ENCODE measurements at places on chromosomes 3 and 15.

GRCh38 chr15:66919421-66919820 lies 146.0 kb upstream of the SMAD3 start:
- DNase-seq = no peak

DNA sequence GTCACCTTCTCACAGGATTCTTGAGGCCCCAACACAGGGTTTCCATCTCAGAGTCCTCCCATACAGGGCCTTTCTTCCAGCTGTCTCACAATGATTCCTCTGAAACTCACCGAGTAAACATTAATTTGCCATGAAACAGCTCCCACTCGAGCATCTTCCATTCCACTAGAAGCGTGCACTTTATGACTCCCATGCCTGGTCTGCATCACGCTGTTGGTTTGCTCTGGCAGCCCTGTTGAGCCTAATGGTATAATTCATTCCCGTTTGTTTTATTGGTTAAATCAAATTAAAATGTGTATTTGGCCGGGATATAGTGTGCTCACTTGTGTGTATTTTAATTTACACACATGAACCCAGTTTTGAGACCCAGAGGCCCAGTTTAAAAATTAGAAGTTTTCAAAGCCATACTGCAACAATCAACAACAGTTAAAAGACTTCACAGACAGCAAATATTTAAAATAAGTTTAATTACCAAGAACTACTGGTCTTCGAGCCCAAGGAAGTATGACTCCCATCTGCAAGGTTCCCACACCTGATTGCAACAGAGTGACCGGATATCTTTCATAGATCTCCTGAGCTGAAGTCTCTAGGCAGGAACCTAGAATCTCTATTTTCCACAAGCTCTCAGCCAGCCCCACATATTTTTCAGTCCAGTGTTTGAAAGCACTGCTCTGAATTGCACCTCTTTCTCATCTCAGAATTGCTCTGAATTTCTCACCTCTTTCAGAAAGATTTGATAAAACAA lies 42.3 kb upstream of the GYG1 start:
- no peak for DNase-seq

DNA sequence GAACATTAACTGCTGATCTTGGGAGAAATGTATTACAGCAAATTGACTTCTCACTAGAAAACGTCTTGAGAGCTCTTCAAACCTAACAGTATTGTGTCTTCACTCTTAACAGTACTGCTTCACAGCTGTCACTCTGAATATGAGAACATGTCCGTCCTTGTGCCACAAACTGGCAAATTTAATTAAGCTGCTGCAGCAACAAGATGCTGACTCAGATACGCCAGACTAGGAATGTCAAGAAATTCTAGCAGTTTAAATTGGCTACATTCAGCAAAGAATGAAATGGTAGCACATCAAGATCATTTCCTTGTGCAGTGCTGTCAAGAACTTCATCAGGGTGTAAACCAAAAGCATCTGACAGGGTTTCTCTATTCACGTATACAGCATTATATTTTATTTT lies 7.6 kb downstream of the ICE2 start:
- no peak for DNase-seq

- no peak for DNase-seq
These were observed 393.4 kb upstream of the NR2F2 start for GRCh38 chr15:95937128-95937528.

GRCh38 chr3:141412087-141412935 lies 44.0 kb downstream of the ZBTB38 start:
- DNase-seq = peak; percentile 42

DNA sequence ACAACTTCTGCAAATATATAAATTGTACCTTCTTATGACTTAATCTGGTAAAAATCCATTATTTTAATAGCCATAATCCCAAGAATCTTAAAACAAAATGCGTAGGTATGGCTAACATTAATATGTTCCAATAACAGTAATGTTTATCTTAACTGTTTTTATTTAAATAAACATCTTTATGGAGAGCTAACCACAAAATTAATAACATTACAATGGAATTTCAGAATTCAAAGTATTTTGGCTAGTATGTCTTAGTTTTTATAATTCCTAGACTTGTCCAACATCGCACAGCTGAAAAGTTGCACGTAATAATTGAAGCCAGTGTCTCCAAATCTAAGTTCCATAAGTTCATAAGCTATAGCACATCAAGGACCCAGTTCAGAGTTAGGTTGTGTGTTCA lies 47.6 kb downstream of the ANKRD28 start:
- DNase-seq = no peak
